ENCODE measurements at places on chromosomes 7 and 10.
A peak's percentile ranks its signal among the peaks of the same experiment; 100 is the strongest.

DNA sequence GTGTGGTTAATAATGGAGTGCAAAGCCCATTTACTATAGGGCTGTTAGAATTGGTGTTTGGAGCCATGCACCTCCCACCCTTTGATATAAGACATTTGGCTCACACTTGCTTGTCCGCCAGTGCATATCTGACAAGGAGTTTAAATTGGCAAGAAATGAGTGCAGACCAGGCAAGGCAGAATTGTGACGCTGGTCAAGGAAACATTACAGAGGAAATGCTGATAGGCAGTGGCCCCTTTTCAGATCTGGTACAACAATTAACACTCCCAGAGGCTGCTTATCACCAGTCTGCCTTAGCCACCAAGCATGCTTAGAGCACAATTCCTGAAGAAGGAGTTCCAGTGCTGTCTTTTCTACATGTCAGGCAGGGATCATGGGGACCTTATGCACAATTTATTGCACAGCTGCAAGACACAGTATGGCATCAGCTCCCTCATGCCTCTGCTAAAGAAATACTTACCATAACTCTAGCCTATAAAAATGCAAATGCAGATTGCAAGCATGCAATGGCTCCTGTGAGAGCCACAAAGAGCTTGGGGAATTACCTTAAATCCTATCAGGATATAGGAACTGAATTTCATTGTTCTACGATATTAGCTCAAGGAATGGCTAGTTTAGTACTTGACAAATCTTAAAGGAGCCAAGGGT, 35.2 kb downstream of the OR13A1 start:
- DNase-seq, result no peak

GRCh38 chr10:105195831-105196230, 554.7 kb downstream of the SORCS3 start:
- DNase-seq, result no peak

DNA sequence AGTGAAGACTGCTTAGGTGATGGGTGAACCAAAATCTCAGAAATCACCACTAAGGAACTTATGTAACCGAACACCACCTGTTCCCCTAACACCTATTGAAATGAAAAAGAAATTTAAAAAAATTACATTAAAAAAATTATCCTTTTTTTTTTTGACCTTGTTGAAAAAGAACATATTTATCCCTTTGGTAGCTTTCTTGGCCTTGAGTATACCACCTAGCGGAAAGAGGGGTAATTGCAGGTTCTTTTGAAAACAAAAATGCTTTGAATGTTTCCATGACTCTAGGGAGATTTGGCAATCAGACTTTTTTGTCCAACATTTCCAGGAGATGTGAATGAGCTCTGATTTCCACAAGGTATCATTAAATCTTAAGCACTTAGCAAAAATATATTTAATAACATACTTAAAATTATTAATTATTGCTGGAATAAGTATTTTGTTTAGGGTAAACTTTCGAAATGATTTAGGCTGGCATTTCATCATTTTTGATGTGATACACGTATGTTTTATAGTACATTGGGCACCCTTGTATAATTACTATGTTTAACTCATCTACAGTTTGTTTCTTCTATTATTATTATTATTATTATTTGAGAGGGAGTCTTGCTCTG, 47.0 kb upstream of the ELMO1 start:
- DNase-seq, result no peak

DNA sequence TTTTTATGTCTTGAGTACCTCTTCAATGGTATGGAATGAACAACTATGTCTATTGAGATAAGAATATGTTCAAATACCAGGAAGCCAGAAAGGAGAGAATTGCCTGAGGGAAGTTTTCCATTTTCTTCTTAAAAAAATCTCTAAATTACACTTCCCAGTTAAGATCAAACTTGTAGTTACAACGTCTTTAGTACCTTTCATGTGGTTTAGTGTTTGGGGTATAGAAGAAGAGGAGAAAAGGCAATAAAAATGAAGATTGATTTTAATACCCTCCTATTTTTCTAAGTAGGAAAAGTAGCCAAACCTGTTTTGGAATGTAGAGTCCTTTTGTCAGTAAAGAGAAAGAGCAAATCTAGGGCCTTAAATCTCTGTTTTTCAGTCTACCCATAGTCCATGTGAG, 470.0 kb upstream of the SEMA3A start:
- no peak for DNase-seq

- no peak for DNase-seq
Observed at GRCh38 chr10:84908491-84908890, 580.1 kb downstream of the CCSER2 start.

DNA sequence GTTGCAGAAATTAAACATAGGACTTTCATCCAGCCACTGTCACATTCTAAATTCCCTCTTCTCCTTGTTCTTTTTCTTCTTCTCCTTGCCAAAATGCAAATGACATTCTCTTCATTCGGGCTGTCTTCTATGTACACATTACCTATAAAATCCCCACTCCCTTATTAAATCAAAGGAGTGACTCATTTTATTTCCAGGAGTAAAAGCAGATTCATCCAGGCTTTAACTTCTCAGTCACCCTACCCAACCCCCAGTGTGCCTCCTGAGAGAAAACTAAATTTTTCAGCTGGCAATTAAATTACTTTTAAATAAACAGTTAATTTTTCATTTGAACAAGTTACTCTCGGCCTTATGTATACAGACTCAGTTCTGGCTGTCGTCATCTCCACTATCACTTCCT, 223.9 kb upstream of the SHH start:
- DNase-seq, result no peak

DNA sequence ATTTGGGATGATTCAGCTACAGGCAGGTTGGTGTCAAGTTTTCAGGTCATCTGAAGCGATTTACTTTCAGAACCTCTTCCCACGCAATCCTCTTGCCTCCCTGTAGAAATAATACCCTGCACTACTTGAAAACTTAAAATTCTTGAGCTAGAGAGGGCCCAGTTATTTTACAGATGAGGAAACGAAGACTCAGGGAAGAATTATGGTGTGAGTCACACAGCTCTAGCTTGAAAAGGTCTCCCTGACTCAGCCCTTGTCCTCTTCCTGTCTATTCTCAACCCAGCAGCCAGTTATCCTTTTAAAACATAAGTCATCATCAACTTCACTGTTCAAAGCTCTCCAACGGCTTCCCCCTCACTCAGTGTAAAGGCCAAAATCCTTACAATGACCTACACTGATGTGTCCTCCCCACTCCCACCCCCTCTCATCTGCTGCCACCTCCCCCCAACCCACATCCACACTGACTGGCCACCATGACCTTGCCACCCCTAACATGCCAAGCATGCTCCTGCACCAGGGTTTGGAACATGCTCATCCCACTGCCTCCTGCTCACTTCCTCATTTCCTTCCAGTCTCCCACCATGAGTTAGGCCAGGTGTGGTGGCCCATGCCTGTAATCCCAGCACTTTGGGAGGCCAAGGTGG, 3.4 kb downstream of the DNMBP start:
- no peak for DNase-seq

DNA sequence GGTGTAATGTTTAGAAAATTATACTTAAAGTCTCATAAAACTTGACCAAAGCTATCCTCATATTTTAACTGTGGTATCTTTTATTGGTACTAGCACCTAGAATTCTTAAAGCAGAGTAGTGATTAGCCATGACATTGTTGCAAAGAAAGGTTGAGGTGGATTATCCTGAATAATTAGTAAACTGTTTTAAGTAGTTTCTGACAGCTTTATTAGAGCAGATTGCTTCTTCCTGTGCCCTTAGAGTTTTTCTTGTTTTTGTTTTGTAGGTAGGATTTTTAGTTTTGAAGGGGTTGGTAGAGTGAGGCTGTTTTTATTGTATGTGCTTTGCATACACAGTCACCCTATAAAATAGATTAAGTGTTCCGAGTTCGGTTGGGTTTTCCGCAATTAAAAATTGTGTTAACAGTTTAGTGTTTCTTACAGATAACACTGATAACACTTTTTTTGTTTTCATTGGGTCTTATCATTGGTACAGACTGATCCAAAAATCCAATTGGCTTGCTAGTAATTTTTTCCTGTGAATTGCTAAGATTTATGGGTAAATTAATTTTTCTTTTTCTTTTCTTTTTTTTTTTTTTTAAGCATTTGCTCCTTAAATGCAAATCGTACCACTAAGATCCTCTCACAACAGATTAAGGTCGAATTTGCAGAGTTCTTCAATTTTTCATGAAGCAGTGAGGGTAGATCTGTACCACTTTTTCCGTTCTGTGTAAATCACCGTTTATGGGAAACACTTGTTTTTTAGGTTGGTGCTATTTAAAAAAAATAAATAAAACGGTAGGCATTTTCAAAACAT, 2.1 kb upstream of the PBLD start:
- DNase-seq, result no peak

DNA sequence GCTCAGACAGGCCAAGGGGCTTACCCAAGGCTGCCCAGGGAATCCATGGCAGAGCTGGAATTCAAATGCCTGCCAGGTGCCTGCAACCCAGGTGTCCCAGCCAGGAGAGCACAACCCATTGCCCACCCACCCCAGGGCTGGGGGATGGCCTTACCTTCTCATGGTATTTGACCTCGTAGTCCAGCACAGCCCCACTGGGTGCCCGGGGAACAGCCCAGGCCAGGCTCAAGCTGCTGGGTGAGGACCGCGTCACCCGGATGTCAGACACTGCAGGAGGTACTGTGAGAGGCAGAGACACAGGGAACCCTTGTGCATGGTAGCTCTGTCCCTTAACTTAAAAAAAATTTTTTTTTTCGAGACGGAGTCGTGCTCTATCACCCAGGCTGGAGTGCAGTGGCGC, 9.0 kb downstream of the EPHB4 start:
- no peak for DNase-seq

- no peak for DNase-seq
Observed at GRCh38 chr10:47107007-47107747, 192.8 kb upstream of the GDF10 start.

DNA sequence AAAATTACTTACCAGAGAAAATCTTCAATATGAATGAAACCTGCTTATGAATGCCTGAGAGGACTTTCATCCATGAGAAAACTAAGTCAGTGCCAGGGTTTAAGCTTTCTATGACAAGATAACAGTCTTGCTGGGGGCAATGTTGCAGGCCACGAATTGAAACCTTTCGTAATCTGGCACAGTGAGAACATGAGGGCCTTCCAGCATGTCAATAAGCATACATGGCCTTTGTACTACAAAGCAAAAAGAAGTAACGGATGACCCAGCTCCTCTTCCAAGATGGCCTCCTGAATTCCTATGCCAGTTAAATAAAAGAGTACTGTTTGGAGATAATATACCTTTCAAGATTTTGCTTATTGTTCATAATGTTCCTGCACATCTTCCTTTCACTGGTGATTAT, 270.6 kb upstream of the PHF14 start:
- DNase-seq, result no peak

DNA sequence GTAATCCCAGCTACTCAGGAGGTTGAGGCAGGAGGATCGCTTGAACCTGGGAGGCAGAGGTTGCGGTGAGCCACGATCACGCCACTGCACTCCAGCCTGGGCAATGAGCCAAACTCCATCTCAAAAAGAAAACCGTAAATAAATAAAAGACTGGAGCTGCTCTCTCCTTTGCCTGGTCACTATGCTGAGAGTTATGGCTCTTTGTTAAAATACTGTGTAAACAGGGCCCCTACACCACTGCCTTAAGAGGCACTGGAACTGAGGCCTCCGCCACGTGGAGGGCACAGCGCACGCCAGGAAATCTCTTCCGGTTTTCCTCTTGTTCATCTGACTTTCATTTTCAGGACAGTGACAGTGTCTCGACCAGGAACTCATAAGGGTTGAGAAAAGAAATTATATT, 123.3 kb downstream of the PAXIP1 start:
- peak; percentile 74 for DNase-seq

DNA sequence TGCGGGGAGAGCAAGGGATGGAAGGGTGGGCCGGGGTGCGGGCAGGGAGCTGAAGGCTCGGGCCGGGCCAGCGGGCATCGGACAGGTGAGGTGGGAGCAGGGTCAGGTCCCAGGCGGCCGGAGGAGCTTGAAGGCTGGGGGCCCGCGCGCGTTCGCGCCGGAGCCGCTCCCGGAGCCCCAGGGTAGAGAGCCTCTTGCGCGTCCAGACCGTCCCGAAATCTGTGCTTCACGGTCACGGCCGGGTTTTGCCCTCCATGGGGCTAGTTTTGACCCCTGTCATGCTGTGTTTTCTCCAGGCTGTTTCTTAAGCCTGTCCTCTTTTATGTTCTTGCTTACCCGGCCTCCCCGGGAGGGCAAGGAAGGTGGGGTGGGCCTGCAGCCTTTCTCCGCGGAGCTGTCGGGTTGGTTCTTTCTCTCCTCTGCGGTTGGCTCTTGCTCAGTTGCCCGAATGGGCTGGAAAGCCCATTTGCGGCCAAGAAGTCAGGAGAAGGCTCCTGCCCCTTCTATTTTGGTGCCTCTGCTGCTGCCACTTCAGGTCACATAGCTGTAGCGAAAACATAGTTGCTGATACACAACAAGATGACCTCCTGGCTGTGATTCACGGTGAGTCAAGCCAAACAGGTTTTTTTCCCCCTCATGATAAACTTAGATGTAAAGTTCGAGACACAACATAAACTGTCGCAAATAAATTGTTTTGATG, 650 bp downstream of the UBE2D1 start:
- DNase-seq, result no peak

GRCh38 chr10:49600046-49600445, 10.1 kb upstream of the SLC18A3 start:
- DNase-seq, result no peak

GRCh38 chr10:65670087-65670486, 1255.7 kb upstream of the LRRTM3 start:
- no peak for DNase-seq

DNA sequence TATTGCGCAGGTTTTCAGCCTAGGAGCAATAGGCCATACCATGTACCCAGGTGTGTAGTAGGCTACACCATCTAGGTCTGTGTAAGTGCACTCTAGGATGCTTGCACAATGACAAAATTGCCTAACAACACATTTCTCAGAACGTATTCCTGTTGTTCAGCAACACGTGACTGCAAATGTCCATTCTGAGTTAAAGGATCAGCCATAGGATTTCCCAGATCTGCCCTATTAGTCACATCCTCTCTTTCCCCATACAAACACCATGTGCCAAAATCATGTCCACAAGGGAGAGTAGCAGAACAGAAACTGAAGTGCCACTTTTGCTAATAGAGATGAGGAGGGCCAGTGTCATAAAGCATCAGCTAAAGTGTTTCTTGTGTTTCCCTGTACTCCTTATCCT, 42.6 kb upstream of the AMPH start:
- DNase-seq, result no peak

DNA sequence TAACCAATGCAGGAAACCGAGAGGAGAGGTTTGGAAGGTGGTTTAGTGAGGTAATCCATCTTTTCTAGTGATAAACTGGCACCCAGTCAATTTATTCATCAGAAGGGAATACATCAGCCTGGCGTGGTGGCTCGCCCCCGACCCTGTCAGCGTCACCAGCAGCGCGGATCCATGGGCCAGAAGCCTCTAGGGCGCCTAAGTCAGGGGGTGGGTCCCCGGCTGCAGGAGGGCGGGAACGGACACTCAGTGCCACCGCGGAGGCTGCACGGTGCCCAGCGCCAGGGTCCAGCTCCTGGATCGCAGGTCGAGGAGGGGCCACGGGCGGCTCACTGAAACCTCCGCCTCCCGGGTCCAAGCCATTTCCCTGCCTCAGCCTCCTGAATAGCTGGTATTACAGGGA, 866 bp upstream of the ANKRD30A start:
- no peak for DNase-seq

- no peak for DNase-seq
Observed at GRCh38 chr10:99443500-99443899, 13.1 kb upstream of the GOT1 start.

- DNase-seq, result no peak
Observed at GRCh38 chr7:42611961-42612360, 299.9 kb downstream of the C7orf25 start.

Measured in NCI-H187 (cell line).